NCI-H1092 treated with DMSO at 0.1 percent for 48 hours (cell line): ENCODE measurements at places on chromosomes 6 and 20.
A peak's percentile ranks its signal among the peaks of the same experiment; 100 is the strongest.

GRCh38 chr6:93079061-93079460, 340.3 kb downstream of the EPHA7 start:
- DNase-seq, result no peak

DNA sequence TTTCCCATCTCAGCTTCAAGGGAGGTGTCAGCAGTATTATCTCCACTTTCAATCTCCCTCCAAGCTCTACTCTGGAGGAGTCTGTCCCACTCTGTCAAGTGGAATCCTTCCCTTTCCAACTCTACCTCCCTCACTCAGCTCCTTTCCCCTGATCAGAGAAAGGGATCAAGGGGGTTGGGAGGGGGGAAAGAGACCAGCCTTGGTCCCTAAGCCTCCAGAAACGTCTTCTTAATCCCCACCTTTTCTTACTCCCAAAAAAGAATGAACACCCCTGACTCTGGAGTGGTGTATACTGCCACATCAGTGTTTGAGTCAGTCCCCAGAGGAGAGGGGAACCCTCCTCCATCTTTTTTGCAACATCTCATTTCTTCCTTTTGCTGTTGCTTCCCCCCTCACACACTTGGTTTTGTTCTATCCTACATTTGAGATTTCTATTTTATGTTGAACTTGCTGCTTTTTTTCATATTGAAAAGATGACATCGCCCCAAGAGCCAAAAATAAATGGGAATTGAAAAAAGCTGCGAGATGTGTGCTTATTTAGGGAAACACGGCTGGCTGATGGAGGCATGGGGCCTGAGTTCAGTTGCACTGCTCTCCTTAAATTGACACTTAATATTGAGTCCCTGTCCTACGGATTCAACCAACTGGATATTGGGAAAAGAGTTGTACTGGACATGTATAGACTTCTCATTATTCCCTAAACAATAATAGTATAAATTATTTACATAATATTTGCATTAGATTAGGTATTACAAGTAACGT, 4.9 kb downstream of the TUBB start:
- DNase-seq, result no peak

- no peak for DNase-seq
Measured at GRCh38 chr6:42498473-42499128, 46.9 kb upstream of the TRERF1 start.

GRCh38 chr6:21222656-21223055, 370.9 kb upstream of the SOX4 start:
- no peak for DNase-seq

- peak; percentile 31 for DNase-seq
Measured at GRCh38 chr6:111482188-111482958, 645 bp downstream of the REV3L start.

- no peak for DNase-seq
Measured at GRCh38 chr6:112526594-112526993, 179.5 kb downstream of the RFPL4B start.

GRCh38 chr6:133017581-133017980, 203.2 kb downstream of the RPS12 start:
- no peak for DNase-seq

- no peak for DNase-seq
Measured at GRCh38 chr6:106098383-106099234, 12.5 kb downstream of the PRDM1 start.

DNA sequence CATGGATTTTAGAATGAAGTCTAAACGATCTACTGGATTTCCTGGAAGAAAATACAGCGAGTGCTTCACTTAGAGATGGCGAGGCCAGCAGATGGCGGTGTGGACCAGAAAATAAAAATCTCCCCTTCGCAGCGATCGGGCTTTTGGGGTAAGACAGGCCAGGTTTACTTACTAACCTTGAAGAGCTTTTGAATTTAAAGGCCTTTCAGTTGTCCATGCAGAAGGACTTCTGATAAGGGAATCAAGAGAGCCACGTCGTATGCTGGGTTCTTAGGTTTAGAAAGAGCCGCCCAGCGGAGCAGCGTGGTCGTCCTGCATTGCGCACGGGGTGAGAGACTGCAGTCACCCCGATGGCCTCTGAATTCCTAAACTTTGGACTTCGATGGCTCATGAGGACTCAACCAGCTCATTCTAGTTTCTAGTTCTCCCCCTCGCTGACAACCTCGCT, 125.2 kb upstream of the RALGAPA2 start:
- DNase-seq, result peak; percentile 59

- DNase-seq, result no peak
Measured at GRCh38 chr6:80642452-80642851, 536.0 kb downstream of the BCKDHB start.

GRCh38 chr6:78538002-78538401, 329.3 kb upstream of the IRAK1BP1 start:
- no peak for DNase-seq

DNA sequence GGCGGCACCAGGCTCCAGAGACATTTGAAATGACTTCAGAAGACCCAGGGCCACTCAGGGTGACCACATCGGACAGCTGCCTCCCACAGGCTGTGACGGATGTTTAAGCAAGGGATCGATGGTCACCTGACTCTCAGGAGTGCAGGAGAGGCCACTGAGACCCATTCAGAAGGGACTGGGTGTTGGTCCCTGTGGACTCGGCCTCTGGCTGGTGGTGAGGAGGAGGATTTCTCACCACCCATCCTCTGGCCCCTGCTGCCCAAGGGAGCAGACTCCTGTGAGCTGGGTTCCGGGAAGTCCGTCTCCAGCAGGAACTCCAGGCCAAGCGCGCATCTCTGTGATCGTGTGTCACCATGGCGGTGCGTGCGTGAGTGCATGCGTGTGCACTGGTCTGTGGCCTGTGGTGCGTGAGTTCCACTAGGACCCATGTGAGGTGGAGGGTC, 25.5 kb downstream of the NPEPL1 start:
- no peak for DNase-seq

GRCh38 chr20:4151991-4152695, 136.8 kb upstream of the RNF24 start:
- DNase-seq, result no peak

DNA sequence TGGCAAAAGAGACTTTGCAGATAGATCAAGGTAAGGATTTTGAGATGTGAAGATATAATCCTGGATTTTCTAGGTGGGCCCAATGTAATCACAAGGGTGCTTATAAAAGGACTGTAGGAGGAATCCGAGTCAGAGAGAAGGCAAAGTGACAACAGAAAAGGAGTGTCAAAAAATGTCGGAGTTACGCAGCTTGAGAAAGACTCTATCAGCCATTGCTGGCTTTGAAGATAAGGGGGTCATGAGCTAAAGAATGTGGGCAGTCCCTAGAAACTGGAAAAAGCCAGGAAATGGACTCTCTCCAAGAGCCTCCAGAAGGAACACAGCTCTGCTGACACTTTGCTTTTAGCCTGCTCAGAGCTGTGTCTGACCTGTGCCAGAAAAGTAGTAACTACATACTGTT, 8.7 kb upstream of the RWDD1 start:
- no peak for DNase-seq

DNA sequence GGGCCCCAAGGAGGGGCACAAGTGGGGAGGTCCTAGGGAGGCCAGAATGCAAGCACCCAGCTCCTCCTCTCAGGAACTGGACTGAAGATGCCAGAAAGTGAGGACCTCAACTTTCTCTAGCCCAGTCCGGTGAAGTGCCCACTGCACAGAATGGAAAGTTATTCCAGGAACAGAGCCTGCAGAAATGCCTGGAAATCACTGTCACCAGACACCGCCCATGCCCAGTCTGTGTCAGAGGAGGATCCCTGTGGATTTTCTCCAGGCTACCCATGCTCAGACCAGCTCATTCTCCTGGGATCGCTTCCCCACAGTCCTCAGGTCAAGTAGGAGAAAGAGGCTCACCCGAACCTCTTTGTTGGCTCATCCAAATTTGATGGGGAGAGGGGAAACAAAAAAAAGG, 6.5 kb downstream of the PRPH2 start:
- DNase-seq, result no peak

- DNase-seq, result peak; percentile 39
Measured at GRCh38 chr6:37381579-37381978, 27.8 kb downstream of the RNF8 start.

DNA sequence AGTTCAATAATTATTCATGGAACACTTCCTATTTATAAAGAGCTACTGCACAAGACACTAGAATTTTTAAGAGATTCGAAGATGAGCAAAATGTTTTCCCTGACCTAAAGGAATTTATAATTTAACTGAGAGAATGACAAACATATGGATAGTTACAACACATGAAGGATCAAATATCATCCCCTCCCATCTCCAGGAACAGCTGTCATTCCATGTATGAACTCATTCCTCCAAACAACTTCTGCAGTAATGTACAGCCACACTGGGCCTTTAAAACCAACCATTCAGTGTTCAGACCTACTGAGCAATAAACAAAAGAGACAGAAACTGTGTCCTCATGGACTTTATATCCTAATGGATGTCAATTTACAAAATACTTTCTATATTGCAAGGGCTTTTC, 87.8 kb downstream of the KIF16B start:
- no peak for DNase-seq

DNA sequence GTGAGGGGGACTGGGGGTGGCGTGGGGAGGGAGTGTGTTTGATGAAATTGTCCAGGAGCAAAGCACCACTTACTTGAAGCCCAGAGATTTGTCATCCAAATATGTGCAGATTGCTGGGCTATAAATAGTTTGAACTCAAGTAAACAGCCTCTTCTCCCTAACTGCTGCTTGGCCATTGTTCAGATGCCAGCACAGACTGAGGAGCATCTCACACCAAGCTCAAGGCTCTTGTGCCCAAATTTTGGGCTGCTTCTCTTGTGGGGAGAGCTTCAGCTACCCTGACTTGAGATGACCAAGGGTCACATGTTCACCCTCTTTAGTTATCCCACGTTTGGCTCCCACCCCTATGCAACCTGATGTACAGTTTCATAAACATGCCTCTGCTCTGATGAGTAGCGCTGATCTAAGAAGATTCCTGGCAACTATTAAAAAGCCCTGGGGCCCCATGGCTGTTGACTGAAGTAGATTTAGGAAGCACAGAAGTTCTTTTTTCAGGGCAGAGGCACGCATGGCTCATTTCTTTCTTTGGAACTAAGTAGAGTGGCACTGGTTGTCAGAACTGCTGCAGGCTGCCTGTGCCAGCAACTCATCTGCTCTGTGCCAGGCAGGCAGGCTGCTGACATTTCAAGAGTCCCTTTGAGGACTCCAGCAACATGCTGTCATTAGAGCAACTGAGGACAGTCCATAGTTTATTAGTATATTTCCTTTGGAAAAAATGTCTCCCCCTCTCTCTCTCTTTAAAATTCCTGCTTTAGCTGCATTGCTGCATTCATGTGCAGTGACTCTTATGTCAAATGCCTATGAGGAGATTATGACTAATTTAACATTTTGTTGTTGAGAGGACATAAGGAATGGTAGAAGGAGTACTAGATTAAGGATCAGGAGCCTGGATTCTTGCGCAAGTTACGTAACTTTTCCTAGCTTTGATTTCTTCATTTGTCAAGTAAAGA, 9.6 kb upstream of the PKIG start:
- DNase-seq, result no peak

GRCh38 chr6:139271056-139271455, 20.7 kb downstream of the TXLNB start:
- no peak for DNase-seq

DNA sequence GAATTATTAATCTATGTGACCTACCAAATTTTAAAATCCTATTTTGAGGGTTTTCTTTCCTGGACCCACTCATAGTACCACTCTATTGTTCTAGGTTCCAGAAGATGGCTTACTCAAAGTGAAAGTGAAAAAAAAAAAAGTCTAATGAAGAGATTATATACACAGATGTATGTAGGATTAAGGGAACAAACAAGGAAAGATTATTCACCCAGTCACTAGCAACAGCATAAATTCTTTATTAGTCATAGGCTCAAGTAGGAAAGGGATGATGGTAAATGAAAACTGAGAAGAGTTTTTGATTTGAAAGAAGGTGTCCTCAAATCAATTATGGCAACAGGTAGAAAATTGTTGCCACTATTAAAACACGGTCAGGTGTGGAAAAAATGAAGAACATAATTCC, 923.7 kb downstream of the TBC1D32 start:
- no peak for DNase-seq

DNA sequence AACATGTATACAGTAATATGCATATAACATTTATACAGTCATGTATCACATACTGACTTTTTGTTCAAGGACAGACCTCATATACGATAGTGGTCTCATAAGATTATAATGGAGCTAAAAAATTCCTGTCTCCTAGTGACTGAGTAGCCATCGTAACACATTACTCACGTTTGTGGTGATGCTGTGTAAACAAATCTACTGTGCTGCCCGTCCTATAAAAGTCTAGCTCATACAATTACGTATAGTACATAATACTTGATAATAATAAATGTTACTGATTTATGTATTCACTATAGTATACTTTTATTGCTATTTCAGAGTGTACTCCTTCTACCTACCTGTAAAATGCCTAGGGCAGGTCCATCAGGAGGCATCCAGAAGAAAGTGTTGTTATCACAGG, 17.4 kb downstream of the SERAC1 start:
- no peak for DNase-seq

DNA sequence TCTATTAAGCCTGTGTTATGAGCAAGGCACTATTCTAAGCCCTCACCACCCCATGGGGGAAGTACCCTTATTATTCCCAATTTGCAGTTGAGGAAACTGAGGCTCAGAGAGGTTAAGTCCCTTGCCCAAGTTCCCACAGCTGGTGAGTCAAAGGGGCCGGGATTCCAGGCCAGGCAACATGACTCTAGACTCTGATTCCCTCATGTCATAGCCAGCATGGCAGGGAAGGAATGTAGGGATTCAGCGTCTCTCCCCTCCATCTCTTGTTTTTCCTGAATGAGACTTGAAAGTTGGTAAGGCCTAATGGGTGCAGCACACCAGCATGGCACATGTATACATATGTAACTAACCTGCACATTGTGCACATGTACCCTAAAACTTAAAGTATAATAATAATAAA, 6.7 kb downstream of the C6orf132 start:
- no peak for DNase-seq

GRCh38 chr6:155301867-155302266, 12.4 kb downstream of the TFB1M start:
- no peak for DNase-seq

GRCh38 chr6:100633096-100633777, 168.5 kb upstream of the SIM1 start:
- DNase-seq, result no peak

GRCh38 chr6:102813489-102814275, 1420.2 kb downstream of the GRIK2 start:
- no peak for DNase-seq

DNA sequence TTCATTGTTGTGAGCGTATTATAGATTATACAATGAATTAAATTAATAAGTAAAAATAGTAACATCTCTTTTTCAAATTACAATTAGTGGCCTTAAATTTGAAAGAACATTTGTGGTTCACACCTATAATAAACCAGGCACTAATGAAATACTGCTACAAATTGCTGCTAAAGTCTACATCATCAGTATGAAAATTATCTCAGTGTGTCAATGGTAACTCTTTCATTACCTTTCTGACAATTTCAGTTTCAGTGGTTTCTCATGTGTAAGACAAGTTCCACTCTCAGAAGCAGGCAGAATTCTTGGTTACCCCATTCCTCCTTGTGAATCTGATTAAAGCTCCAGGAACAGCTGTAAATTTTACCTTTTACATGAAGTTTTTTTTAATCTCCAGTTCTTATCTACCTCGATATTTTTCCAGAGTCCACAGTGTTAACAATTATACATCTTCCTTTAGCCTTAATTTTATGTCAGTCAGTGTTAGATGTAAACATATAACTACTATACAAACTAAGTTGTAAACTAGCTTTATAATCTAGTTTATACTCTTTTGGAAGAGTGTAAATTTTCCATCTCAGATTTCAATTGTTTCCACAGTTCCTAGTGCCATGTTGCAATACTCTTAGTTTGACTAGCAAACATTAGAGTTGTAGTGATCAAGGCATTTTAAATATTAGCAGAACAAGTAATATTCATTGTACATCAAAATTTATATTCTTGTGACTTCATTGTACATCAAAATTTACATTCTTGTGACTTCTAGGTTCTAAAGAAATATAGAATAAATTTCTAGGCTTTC, 1038.4 kb downstream of the EPHA7 start:
- DNase-seq, result no peak
